ENCODE measurements at places on chromosomes 2 and 18.

- no peaks in the 10 kb centered on the region for H3K4me1 ChIP-seq
- no peak overlapping the region for H3K27ac ChIP-seq
- H3K27me3 ChIP-seq: peaks cover 2% of the 10 kb centered on the region
- no peak overlapping the region for H3K4me3 ChIP-seq
These were observed 409.3 kb downstream of the GALR1 start for GRCh38 chr18:77658751-77659448.

GRCh38 chr2:9100080-9100876 lies 96.8 kb upstream of the MBOAT2 start:
- no peak for DNase-seq
- peaks cover 2% of the 10 kb centered on the region for H3K27me3 ChIP-seq
- no peak overlapping the region for H3K27ac ChIP-seq

GRCh38 chr2:20382965-20383810 lies 32.5 kb upstream of the PUM2 start:
- no peak overlapping the region for H3K4me3 ChIP-seq
- H3K27me3 ChIP-seq: no peaks in the 10 kb centered on the region
- DNase-seq: no peak
- no peaks in the 10 kb centered on the region for H3K4me1 ChIP-seq
- no peaks in the 10 kb centered on the region for H3K36me3 ChIP-seq
- no peak overlapping the region for H3K27ac ChIP-seq

DNA sequence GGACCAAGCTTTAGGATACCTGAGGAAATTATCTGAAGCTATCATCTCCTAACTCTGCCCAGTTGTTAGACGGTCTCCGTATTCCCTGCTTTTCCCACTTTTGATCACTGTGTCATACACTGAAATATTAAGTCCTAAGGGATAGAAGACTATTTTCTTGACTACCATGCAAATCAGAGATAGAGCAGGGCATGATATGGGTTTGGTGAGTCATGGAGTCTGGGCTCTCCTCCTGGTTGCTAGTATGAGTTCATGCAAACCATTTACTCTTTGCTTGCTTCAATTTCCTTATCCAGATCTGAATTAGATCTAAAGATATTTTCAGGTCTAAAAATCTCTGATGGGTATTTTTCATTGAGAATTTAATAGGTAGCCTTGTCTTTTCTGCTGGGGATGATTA lies 55.0 kb downstream of the EHBP1 start:
- no peak overlapping the region for H3K4me3 ChIP-seq
- no peak overlapping the region for H3K27ac ChIP-seq
- no peaks in the 10 kb centered on the region for H3K36me3 ChIP-seq

DNA sequence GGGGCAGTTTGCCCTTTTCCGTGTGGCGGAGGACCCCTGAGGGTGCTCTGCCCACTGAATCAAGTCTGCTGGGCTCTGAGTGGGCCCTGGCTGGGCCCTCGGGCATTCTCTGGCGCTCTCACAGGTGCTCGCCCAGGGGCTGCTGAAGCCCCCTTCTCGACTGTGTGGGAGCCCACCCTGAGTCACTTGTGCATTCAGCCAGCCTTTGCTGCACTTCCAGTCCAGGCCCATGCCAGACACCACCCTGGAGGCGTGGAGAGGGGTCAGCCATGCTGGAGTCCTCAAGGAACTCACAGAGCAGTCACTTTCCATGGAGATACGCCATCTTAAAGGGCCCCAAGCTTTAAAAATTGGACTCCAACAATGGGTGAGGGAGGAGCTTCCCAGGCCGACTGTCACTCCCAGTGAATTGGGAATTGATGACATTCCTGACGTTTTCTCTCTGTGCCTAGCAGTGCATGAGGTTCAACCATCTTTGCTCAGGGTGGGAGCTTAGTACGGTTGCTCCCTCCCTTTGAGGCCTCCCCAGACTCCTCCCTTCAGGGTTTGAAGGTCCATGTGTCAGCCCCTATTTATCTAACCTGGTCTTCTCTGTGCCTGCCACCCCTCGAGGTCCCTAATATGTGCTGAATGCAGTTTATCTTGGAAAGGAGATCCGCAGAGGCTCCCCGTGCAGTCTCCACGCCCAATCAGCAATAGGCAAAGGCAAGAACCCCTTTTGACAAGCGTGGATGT lies 71.8 kb upstream of the HS6ST1 start:
- H3K4me1 ChIP-seq: no peaks in the 10 kb centered on the region
- H3K27ac ChIP-seq: no peak overlapping the region
- H3K4me3 ChIP-seq: no peak overlapping the region
- no peaks in the 10 kb centered on the region for H3K36me3 ChIP-seq
- DNase-seq: no peak

GRCh38 chr2:233351423-233351822 lies 2.9 kb upstream of the DGKD start:
- peaks cover 5% of the 10 kb centered on the region for H3K36me3 ChIP-seq
- peaks cover 11% of the 10 kb centered on the region for H3K4me1 ChIP-seq

DNA sequence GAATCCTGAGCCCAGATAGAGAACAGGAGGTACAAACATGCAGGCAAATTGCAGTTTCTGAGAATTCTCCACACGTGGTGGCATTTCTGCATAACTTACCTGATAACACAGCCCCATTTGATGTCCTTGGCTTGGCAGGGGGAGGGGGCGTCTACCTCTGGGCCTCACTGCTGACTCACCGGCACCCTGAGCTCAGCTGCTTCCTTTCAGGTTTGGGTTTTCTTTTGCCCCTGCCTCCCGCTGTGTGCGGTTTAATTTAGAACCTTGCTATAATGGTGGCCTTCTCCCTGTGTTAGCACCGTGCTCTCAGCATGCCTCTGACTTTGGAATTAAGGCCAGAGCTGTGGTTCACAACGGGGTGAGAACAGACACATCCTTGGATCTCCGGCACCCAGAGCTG lies 4.4 kb downstream of the CTIF start:
- H3K27me3 ChIP-seq: peaks cover 11% of the 10 kb centered on the region
- peaks cover 60% of the 10 kb centered on the region for H3K4me1 ChIP-seq
- no peak for DNase-seq

GRCh38 chr2:54013996-54014395 lies 43.2 kb upstream of the PSME4 start:
- H3K27me3 ChIP-seq: no peaks in the 10 kb centered on the region
- no peak overlapping the region for H3K4me3 ChIP-seq
- H3K4me1 ChIP-seq: no peaks in the 10 kb centered on the region
- no peak for DNase-seq
- H3K36me3 ChIP-seq: no peaks in the 10 kb centered on the region

DNA sequence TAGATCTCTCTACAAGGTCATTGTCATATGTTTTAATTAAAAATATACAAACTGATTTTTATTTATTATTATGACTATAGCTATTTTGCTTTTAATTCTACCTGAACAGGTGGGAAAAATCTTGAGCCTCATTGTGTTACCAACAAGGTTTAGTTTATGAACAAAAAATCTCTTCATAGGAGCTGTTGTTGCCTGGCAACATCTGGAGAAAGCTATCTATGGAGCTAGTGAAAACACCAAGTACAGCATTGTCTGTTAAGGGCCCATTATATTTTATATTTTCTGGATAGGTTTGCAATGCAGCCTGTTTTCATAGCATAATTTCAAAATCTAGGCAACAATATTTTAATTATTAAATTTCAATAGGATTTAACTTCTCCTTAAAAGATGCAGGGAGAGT lies 383.0 kb upstream of the TMEFF2 start:
- H3K27me3 ChIP-seq: no peaks in the 10 kb centered on the region
- H3K4me3 ChIP-seq: no peak overlapping the region
- H3K27ac ChIP-seq: no peak overlapping the region
- no peaks in the 10 kb centered on the region for H3K4me1 ChIP-seq

DNA sequence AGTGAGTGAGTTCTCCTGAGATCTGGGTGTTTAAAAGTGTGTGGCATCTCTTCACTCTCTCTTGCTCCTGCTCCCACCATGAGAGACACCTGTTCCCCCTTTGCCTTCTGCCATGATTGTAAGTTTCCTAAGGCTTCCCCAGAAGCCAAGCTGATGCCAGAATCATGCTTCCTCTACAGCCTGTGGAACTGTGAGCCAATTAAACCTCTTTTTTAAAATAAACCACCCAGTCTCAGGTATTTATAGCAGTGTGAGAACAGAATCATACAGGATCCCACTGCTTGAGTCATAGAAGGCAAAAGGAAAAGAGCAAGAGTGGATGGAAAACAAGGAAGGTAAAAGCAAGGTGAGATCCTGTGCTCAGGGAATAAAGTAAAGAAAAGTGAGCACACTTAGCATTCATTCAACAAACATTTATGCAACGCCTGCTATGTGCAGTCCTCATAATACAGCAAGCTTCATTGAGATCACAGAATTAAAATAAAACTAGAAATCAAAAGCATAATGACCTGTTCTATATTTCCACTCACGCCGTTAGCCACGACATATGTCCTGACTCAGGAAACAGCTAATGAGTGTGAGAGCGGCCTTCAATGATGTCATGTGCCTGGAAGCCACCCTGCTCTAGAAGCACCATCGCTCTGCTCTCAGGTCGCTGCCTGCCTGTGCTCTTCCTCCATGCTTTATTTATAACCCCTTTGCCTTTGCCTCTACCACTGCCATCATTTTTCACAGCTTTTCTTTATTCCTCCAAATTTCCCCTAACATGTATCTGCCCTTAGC lies 11.3 kb upstream of the COPS8 start:
- H3K27me3 ChIP-seq: peaks cover 1% of the 10 kb centered on the region
- peaks cover 8% of the 10 kb centered on the region for H3K36me3 ChIP-seq
- H3K4me3 ChIP-seq: no peak overlapping the region

DNA sequence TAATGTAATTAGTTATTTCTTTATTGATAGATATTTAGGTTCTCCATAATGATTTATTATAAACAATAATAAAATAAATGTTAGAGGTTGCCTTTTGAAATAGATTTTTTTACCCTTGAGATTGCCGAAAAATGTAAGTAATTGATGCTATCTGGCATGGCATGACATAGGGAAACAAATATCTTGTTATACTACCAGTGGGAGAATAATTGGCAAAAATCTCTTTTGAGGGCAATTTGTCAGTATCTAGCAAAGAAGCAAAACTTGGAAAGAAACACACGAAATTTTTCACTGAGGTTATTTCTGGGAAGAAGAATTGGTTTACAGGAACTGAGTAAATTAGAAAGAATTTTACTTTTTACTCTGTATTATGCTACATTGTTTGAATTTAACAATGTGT lies 547.2 kb upstream of the SETBP1 start:
- H3K36me3 ChIP-seq: no peaks in the 10 kb centered on the region

- no peak overlapping the region for H3K4me3 ChIP-seq
- H3K36me3 ChIP-seq: no peaks in the 10 kb centered on the region
- H3K27me3 ChIP-seq: peaks cover 7% of the 10 kb centered on the region
- peaks cover 5% of the 10 kb centered on the region for H3K4me1 ChIP-seq
- DNase-seq: no peak
These were observed 4.8 kb downstream of the ALK start for GRCh38 chr2:29916571-29916970.

DNA sequence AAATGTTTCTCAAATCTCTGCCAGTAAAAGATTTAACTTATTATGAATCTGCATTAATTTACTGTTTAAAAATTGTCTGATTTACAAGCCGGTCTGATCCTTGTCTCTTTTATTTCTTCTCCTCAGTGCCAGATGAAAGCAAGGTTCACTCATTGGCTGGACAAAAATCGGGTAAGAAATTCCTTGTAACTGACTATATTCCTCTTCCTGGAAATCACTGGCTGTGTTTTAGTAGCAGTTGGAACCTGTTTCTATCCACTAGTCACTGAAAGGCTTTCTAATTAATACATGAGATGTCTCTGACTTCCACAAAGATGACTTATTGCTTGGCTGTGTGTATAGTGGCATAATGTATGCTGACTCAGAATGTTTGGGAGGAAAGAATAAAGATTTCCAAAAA lies 436.6 kb upstream of the NRP2 start:
- H3K27ac ChIP-seq: no peak overlapping the region
- H3K27me3 ChIP-seq: no peaks in the 10 kb centered on the region
- H3K36me3 ChIP-seq: no peaks in the 10 kb centered on the region
- no peak overlapping the region for H3K4me3 ChIP-seq
- no peaks in the 10 kb centered on the region for H3K4me1 ChIP-seq
- no peak for DNase-seq

GRCh38 chr18:48098538-48098937 lies 168.1 kb upstream of the SMAD2 start:
- H3K36me3 ChIP-seq: no peaks in the 10 kb centered on the region
- H3K4me1 ChIP-seq: peaks cover 9% of the 10 kb centered on the region
- H3K27ac ChIP-seq: no peak overlapping the region
- no peak for DNase-seq
- peaks cover 2% of the 10 kb centered on the region for H3K27me3 ChIP-seq

DNA sequence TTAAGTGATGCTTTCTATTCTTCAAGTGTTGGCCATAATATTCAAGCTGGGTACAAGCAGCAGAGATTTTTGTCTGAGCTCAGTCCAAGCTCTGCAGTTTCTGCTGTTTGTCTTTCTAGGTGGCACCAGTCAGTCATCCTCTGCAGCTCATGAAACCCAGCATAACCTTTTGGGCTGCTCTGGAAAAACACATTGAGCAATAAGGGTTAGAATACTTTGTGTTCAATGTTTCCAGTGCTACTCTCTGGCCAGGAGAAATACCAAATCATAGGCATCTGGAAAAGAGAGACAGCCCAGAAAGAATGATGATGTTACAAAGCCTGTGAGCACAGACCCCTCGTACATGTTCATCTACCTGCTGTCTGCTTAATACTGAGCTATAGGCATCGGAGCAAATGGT lies 19.5 kb upstream of the WIPF1 start:
- no peak overlapping the region for H3K4me3 ChIP-seq
- DNase-seq: no peak
- no peak overlapping the region for H3K27ac ChIP-seq
- peaks cover 11% of the 10 kb centered on the region for H3K4me1 ChIP-seq
- peaks cover 5% of the 10 kb centered on the region for H3K36me3 ChIP-seq

DNA sequence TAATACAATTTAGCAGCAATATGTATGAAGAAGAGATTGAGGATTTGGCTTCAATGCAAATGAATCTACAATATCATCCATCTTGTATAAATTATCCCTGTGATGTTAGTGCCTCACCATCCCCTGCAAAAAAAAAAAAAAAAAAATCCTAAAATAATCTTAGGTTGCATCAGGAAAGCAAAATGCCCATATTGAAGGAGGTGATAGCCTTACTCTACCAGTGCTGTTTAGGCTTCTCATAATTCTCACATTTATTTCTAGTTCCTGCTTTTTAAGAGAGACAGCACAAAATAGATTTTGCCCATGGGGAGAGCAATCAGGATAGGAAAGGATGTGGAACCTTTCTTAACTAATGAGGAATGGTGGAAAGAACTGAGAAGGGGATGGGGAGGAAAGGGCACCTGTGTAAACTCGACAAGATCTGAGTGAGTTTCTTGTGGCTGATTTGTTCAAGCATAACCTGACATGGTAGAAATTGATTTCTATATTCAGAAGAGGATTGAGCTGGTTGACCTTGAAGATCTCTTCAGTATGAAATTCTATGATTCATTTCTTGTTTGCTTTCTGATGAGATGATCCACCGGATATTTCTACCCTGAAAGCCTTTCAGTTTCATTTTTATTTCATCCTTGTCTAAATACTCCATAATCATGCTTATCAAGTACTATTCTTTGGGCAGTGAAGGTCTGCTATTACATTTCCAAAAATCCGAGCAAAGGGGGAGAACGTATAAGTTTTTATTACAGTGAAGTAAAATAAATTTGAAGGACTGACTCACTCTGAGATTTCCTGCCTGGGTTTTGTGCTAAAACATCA lies 391.2 kb downstream of the PTPRM start:
- H3K4me3 ChIP-seq: no peak overlapping the region
- H3K27me3 ChIP-seq: no peaks in the 10 kb centered on the region
- no peak overlapping the region for H3K27ac ChIP-seq

Measured in endothelial cell (in vitro differentiated cells).